ENCODE measurements at places on chromosomes 2 and 18.

- DNase-seq, result no peak
Measured at GRCh38 chr2:232528746-232529460, 2.9 kb downstream of the CHRND start.

DNA sequence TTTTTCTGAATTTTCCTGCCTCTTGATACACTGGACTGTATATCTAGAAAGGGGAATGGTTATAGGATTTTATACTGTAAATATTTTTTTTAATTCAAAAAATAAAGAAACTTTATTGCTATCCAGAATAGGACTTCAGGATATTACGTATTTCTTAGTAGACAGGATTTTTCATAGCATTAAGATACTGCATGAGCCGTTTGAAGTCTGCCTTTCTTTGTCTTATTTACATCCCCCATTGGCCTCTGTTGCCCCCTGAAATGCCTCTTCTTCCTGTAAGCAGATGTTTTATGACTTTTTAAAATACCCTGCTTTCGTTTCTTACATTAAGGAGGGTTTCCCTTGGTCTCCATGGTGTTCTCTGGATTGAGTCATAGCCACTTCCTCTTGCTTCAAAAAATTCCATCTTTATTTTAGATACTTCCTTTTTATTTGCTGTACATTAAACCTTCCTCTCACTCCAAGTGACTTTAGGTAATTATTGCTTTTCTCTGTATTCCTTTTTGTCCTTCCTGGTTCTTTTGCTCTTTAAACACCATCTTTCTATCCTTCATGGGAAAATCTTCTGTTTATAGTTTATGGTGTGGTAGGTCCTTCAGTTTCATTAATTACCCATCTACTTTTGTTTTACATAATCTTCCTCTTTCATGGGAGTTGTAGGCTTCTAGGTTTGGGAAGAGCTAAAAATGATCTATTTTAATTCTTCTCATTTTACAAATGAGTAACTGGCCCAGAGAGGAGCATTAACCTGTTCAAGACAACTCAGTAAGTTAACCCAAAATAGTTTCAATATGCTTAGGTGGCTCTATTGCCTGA lies 72.6 kb downstream of the ZNF532 start:
- DNase-seq, result no peak

- DNase-seq, result no peak
Measured at GRCh38 chr2:164933671-164934189, 21.6 kb downstream of the SLC38A11 start.

- no peak for DNase-seq
Measured at GRCh38 chr2:26605999-26606846, 34.9 kb downstream of the CIB4 start.

DNA sequence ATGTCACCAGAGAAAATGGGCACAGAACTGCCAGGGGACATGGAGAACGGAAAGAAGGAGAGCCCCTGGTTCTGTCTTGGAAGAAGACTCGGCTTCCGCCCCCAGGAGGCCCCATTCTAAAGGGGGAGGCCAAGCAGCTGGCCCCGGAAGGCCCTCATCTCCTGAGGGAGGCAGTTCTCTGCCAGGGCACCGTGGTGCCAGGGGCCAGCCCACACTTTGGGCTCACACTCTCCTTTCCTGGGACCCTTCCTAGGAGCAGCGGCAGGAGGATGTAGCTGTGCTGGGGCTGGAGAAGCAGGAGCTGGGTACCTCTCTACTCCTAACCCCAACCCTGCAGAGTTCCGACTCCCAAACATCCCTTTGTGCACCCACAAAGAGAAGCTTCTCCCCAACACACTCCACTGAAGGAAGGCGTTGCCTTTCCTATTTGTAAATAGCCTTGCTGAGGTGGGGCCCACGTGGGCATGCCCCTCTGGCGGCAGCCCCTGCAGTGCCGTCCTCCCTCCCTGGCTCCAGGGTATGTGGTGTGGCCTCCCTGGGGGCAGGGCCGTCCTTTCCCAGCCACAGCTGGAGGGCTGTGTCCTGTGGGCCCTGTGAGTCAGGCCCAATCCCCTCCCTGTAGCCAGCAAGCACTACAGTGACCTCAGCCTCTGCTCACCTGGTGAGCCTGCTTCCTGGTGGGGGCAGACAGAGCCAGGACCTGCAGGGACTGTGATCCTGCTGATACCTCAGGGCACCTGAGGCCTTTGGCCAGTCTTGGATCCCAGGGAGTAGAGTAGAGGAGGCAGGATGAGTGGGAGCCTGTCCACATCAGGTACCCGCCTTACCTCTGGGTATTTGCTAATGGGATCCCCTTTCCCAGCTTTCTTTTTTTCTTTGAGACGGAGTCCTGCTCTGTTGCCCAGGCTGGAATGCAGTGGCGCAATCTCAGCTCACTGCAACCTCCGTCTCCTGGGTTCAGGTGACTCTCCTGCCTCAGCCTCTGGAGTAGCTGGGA lies 26.6 kb downstream of the ZFP36L2 start:
- no peak for DNase-seq

GRCh38 chr2:41992671-41993434 lies 55.0 kb upstream of the PKDCC start:
- DNase-seq, result no peak

- DNase-seq, result no peak
Measured at GRCh38 chr2:159755788-159756187, 42.2 kb downstream of the CD302 start.
